ENCODE measurements at places on chromosomes 13 and 19.
A peak's percentile ranks its signal among the peaks of the same experiment; 100 is the strongest.

DNA sequence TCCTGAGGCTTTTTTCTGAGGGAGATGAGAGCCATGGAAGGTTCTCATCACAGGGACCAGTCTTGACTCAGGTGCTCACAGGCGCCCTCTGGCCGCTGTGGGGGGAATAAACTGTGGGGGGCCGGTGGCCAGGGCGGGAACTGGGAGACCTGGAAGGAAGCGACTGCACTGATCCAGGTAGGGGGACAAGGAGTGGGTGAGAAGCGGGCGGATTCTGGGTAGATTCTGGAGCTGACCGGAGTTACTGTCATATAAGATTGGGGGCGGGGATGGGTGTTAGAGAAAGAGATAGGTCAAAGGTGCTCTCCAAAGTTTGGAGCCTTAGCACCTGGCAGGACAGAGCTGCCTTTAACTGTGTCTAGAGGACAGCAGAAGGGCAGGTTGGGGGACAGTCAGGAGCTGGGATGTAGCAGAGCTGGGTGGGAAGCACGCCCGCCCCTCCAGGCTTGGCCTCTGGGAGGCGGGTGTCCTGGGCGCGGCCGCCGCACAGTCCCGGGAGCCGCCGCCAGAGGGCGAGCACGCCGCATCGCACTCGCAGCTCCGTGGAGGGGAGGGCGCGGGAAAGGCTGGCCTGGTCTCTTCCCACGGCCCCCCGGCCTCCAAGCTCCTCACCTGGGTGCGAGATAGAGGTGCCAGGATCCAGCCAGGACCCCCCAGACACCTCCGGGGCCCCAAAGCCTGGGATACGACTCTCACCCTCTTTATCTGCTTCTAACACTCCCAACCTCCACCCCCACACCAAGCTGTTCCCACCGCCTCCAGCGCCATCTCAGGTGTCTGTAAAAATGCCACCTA lies 4.2 kb upstream of the DAND5 start:
- DNase-seq, result peak; percentile 60

GRCh38 chr13:26498656-26499601 lies 58.6 kb upstream of the WASF3 start:
- DNase-seq, result no peak

GRCh38 chr13:90154311-90154960 lies 1193.1 kb upstream of the MIR17HG start:
- no peak for DNase-seq

DNA sequence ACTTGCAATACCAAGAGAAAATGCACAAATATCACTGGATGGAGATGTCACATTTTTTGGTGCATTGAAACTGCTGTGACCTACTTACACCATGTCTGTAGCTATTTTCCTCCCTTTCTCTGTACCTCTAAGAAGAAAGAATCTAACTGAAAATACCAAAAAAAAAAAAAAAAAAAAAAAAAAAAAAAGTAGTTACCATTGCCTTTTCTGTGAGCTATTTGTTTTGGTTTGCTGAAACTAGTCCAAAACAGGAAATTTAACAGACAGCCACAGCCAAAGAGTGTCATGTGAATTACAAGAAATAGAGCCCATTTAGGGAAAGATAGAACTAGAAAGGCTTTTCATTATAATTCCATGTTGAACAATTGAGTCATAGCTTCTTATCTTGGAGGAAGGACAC lies 37.3 kb downstream of the TNFSF13B start:
- DNase-seq, result no peak

DNA sequence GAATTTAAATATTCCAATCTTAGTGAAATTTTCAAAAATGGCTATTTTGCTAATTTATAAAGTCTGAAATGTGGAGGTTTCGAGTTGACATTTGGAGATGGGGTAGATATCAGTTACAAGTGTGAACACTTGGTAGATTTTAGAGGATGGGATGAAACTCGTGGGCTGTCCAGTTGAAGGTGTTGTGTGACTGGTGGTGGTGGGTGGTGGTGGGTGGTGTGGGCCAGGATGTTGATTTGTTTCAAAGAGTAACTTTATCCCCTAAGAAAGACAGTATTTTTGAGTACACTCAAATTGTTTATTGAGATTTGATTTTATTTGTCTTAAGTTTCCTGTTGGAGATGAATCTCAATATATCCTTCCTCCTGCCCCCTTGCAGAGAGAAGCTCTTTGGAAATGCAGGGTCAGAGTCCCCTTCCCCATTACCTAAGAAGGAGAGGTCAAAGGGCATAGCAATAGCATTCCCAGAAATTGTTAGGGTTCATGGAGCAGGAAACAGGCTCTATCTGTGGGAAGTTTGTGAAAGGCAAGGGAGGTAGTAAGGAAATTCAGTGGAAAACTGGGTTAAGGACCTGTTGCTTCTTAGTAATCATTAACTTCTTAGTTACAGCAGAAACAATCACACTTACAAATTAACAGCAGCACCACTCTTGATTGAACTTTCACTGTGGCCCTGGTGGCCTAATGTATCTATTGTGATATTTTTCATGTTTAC lies 133.6 kb upstream of the RNF113B start:
- no peak for DNase-seq

GRCh38 chr13:52991344-52992020 lies 37.1 kb upstream of the OLFM4 start:
- no peak for DNase-seq

- DNase-seq, result no peak
Observed at GRCh38 chr19:42086770-42087550, 11.0 kb downstream of the ZNF574 start.

GRCh38 chr13:92459306-92459705 lies 767.3 kb upstream of the GPC6 start:
- no peak for DNase-seq

GRCh38 chr13:62246581-62246980 lies 830.9 kb upstream of the PCDH20 start:
- DNase-seq, result no peak

DNA sequence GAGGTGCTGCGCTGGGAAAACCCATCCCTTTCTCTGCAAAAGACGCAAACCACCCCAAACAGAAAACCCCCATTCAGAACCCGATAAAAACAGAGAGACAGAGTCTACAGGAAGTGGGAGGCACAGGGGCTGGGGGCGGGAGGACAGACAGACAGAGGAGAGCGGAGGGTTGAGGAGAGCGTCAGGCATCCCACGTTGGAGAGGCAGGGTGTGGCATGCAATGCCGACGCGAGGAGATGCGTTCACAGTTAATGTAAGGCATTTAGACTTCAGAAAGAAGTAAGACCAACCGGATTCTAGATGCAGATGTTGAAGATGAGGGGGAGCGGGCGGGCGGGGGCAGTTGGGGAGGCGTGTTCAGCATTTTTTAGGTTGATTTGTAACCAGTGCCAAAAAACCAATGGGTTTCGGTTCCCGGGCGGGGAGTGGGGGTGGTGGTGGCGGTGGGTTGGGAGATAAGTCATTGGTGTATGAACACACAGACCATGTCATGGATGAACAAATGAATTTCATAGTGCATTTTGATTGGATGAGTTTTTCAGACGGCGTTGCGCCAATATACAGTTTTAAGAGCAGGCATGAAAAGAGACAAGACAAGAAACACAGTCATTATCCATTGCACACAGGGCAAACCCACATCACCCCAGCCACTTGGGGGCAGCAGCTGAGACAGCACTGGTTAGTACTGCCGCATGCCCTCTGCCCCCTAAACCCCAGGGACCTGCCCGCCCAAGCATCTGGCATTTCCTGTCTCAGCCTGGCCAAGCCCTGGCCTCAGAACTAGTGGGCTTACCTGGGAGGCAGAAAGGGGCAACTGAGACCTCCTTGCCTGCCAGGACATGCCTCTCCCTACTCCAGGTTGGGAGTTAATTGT lies 91.3 kb downstream of the IER2 start:
- peak; percentile 6 for DNase-seq

DNA sequence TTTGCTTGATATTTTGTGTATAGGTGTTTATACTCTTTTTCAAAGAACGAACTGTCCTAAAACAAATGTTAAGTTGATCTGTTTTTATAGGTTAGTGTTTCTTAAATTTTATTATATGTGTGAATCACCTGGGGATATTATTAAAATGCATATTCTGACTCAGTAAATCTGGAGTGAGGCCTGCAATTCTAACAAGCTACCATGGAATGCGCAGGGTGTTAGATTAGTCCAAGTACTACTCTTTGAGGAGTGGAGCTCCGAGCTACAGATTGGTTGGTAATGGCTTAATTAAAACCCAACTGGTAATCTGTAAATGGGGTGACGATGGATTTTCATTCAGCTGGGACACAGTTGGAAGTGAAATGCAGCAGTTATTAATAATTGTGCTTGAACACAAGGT lies 214.1 kb upstream of the UFM1 start:
- no peak for DNase-seq

DNA sequence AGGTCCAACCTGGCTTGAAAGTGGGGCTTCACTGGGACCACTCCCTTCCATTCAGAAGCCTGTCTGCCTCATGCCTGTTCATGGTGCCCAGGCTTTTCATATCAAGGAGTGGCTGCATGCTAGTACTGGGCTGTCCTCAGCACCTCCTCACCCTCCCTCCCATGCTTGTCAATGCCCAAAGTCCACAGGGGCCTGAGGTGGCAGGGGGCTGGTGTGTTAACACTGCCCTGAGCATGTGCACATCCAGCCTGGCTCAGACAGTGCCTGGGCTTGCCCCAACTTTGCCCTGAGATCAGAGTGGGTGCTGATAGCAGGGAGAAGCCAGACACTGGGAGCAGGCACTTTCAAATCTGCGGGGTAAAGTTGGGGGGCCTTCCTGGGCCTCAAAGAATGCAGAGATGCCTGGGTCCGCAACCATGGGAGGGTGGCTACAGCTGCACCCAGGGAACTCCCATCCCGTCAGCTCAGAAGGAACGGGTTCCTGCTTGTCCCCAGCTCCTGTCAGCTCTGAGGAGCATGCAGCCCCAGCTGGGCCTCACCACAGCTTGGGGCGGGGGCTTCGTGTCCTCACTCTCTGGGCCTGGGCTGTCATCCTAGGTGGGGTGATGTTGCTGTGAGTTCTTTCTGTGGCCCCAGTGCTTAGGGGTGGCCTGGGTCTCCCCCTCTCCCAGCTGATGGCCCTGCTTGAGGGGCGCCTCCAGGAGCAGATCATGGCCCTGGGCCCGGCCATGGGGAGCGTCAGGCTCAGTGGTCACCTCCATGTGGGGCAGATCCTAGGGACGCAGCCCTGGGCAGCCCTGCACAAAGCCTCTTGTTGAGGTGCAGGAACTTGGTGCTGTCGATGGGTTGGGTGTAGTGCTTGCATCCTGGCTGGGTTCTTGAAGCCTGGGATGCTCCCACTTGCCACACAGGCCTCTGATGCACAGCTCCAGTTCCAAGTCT lies 830.6 kb upstream of the SLITRK5 start:
- no peak for DNase-seq

DNA sequence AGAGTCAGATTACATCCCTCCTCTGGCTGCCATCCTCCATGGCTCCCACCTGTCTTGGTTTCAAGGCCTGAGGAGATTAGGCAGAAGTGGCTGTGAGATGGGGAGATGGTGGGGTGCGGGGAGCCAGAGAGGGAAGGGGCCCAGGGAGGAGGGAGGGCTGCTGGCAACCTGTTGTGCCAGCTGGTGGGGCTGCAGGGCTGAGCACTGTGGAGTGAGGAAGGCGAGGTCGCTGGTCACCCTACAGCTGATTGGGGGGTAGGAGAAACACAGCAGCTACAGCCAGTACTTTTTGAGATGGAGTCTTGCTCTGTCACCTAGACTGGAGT lies 48.3 kb downstream of the CD320 start:
- DNase-seq, result no peak

- no peak for DNase-seq
Observed at GRCh38 chr13:51733374-51734298, 70.3 kb downstream of the DHRS12 start.

GRCh38 chr13:67048821-67049150 lies 181.3 kb downstream of the PCDH9 start:
- DNase-seq, result no peak

- no peak for DNase-seq
Observed at GRCh38 chr13:47661076-47661475, 340.0 kb downstream of the SUCLA2 start.

DNA sequence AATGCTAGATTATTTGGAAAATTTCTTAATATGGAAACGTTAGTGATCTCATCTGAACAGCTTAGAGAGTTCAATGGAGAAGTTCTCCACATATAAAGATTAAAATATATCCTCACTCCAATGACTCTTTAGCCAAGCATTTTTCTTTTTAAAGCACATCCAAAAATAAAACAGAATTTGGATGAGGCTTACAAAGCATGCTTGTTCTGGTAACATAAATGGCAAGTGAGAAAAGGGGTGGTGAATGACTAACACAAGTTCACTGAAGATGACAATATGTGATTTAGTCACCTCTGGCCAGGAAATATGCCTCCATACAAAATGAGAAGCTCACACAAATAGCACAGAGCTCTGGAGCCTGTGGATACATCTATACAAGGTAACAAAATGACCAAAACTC lies 253.0 kb downstream of the PCDH20 start:
- DNase-seq, result no peak

DNA sequence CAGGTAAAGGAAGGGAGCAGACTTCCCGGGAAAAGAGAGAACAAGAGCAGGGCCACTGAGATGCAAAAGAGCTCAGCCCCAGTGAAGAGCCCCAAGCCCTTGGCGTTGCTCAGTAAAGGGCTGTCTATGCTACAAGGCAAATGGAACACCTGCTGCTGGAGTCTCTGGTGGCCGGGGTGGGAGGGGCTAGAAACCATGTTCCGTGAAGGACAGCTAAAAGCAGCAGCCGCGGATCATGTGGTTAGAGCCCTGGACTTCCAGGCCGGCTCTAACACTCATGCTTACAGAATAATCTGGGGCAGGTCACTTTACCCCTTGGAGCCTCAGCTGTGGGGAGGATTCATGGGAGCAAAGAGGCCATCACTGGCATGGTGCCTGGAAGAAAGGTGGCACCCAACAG lies 17.8 kb downstream of the POU2F2 start:
- no peak for DNase-seq

DNA sequence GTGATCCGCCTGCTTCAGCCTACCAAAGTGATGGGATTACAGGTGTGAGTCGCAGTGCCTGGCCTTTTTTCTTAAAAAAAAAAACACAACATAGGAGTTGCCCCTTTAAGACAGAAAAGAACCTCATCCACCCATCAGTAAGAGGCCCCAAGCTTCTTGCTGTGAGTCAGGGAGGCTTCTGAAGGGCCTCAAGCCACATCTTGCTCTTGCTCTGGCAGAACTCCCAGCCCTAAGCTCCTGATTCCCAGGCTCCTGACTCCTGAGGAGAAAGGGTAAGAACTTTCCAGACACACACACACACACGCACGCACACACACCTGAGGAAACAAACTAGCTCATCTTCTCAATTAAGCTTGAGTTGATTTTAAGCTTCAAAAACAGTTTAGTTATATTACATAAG lies 6.9 kb downstream of the ETFB start:
- DNase-seq, result no peak

DNA sequence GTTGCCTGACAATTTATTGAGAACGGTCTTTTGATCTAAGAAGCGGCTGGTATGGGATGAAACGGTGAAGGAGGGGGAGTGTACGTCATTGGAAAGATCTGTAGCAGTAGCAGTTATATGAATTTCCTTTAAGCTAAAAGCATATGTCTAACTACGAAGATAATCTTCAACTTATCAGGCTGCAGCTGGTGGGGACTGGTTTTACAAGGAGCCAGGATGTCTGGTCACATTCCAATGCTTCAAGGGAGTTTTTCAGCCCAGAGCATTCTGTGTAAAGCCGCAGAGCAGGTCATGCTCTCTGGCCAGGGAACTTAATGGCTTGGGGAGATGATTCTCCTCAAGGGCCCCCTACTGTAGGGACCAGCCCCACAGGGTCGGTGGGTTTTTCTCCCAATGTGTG lies 29.2 kb downstream of the CLEC4M start:
- DNase-seq, result no peak
